ENCODE measurements at places on chromosomes 3 and 15.
A peak's percentile ranks its signal among the peaks of the same experiment; 100 is the strongest.

GRCh38 chr15:67068710-67069400 lies 3.5 kb downstream of the SMAD3 start:
- no peak for DNase-seq

DNA sequence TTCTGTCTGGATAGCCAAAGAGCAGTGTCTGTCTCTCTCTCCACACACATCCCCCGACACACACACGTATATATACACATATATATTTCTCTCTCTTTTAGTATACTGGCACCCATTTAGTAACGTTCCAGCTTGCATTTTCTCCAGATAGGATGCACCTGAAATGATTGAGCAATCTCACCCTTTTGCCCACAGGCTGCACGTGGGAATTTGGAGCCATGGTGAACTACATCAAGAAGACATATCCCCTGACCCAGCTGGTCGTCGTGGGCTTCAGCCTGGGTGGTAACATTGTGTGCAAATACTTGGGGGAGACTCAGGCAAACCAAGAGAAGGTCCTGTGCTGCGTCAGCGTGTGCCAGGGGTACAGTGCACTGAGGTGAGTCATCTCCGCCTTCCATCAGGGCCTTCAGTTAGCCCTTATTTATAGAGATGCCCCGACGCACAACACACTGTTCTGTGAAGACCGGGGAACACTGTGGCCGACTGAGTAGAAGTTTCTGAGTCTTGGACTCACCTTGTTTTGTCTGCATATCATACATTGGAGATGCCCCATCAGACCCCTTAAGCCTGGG lies 45.7 kb downstream of the RLBP1 start:
- no peak for DNase-seq

DNA sequence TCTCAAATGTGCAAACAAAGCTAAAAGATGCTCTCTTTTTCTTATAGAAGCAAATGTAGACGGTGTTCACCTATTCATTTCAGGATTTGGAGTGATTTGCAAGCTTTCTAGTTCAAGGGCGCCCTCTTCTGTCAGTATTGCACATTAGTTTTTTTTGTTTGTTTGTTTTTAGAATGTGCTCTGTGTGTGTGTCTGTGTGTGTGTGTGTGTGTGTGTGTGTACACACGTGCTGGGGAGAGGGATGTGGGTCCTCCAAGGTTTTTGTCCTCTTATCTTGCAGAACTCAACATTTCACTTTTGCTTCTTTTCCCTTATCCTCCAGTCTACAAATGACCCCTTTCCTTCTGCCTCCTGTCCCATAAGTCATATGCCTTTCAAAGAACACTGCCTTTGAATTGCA lies 23.5 kb downstream of the DNAH1 start:
- peak; percentile 50 for DNase-seq

DNA sequence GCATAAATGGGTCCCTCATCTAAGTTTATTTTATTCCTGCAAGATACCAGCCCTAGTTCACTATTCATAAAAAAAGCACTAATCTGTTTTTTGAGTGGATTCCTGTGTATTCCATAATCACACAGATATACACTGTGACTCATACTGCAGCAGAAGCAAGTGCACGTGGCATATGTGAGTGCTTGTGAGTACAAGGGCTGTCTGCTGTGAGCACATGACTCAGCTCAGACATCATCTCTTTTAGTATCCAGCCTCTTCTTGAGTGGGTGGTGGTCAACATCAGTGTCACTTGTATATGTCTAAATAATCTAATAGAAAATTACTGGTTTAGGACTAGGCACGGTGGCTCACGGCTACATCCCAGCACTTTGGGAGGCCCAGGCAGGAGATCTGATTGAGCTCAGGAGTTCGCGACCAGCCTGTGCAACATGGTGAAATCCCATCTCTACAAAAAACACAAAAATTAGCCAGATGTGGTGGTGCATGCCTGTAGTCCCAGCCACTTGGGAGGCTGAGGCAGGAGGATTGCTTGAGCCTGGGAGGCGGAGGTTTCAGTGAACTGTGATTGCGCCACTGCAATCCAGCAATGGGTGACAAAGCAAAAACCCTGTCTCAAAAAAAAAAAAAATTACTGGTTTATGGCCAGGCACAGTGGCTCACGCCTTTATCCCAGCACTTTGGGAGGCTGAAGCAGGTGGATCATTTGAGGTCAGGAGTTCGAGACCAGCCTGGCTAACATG lies 49.8 kb downstream of the NIPA2 start:
- DNase-seq = no peak

DNA sequence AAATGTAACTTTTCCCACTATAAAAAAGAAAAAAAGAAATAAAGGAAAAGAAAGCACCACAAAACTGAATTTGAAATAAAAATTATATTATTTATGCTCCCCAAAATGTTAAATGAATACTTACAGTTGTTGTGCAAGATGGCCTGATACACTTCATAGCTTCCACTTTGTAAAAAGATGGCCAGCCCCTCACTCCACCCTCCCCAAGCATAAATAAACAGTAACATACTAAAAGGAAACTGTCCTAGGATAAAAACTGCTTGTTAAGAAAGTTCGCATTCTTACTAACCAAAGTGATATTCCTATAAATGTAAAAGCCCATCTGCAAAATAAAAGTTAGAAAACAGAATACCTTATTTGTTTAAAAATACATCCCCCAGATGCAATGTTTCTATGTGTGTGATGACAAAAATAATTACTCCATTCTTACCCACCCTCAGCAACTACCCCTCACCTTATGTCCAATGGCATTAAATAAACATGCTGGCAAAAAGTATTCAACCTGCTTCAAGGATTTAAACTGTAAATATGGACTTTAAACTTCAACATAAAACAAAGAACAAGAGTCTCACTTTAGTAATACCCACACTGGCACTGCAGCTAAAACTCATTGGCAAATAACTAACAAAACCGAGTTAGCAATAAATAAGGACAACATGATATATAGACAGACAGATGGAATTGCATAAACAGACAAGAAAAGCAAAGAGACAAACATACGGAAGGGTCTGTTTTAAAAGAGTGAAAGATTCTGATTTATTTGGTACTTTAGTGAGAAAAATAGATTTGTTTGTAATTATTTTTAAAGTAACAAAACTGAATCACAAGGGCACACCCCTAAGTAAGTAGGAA lies 47.7 kb downstream of the ZBTB20 start:
- DNase-seq = no peak

DNA sequence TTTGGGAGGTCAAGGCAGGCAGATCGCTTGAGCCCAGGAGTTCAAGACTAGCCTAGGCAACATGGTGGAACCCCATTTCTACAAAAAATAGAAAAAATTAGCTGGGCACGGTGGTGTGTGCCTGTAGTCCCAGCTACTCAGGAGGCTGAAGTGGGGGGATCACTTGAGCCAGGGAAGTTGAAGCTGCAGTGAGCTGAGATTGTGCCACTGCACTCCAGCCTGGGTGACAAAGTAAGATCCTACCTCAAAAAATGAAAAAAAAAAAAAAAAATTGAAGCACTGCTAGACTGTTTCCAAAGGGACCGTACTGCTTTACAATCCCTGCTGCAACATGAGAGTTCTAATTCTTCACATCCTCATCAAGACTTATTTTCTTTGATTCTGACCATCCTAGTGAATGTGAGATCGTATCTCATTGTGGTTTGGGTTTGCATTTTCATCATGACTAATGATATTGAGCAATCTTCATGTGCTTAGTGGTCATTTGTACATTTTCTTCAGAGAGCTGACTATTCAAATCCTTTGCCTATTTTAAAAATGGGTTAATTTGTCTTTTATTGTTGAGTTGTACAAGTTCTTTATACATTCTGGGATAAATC lies 10.8 kb downstream of the CMTM8 start:
- DNase-seq = no peak

DNA sequence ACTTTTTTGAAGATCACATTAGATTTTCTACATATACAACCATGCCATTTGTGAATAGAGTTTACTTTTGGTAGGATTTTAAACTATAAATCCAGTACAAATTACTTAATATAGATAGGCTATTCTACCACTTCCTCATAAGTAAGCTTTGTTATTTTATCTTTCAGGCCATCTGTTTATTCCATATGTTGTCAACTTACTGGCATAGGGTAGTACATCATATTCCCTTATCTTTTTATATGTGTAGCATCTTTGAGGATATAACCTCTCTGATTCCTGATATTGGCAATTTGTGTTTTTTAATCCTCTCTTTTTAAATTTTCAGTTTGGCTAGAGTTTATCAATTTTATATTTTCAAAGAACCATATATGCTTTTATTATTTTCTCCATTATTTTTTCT lies 515.4 kb downstream of the DIPK2A start:
- DNase-seq = no peak

DNA sequence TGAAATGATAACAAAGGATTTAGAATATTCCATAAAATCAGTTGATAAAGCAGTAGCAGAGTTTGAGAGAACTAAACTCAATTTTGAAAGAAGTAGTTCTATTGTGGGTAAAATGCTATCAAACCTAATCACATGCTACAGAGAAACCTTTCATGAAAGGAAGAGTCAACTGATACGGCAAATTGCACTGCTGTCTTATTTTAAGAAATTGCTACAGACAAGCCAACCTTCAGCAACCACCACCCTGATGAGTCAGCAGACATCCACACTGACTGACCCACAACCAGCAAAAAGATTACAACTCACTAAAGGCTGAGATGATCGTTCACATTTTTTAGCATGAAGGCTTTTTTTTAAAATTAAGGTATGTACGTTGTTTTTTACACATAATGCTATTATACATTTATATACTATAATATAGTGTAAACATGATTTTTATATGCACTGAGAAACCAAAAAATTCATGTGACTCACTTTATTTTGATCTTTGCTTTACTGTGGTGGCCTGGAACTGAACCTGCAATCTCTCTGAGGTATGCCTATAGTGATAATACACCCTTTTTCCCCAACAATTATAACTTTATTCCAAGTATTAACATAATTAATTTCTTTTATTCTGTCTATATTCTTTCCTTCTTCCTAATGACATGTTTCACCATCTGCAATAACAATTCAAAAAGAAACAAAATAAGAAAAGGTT lies 109.9 kb downstream of the TBC1D5 start:
- no peak for DNase-seq

GRCh38 chr3:43958005-43958770 lies 267.4 kb downstream of the ABHD5 start:
- no peak for DNase-seq

DNA sequence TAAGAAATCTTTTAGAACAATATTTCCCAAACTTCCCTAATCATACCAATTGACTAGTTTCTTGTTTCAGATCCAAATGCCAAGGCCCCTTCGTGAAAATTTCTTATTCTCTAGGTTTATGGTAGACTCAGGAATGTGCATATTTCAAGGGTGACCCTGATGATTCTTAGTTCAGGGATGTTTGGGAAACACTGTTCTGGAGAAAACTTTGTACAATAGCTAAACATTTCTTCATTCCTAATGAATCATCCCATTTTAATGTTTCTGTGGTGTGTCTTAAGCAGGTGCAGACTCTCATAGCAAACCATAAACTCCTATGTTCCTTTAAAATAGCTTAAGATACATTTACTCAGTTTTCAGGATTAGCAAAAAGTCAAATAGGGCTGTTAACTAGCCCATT lies 314.5 kb downstream of the TIGIT start:
- DNase-seq = no peak

DNA sequence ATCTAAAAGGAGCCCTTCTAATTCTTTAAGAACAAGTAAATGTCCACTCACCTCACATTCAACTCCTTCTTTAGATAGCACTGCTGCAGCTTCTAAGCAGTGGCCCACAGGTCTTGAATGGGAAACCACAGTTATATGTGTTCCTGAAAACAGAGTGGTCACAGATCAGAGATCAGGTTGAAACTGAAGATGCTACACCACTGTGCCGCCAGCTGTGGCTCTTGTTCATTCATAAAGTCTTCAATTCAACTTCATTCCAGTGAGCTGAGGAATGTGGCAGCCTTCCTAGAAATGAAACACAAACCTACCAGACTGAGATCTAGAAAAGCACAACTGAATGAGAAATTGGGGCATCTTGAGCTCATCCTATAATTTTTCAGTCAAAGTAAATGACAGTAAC lies 4.0 kb downstream of the PDHB start:
- DNase-seq = no peak

GRCh38 chr3:31942446-31942845 lies 38.6 kb downstream of the OSBPL10 start:
- no peak for DNase-seq

DNA sequence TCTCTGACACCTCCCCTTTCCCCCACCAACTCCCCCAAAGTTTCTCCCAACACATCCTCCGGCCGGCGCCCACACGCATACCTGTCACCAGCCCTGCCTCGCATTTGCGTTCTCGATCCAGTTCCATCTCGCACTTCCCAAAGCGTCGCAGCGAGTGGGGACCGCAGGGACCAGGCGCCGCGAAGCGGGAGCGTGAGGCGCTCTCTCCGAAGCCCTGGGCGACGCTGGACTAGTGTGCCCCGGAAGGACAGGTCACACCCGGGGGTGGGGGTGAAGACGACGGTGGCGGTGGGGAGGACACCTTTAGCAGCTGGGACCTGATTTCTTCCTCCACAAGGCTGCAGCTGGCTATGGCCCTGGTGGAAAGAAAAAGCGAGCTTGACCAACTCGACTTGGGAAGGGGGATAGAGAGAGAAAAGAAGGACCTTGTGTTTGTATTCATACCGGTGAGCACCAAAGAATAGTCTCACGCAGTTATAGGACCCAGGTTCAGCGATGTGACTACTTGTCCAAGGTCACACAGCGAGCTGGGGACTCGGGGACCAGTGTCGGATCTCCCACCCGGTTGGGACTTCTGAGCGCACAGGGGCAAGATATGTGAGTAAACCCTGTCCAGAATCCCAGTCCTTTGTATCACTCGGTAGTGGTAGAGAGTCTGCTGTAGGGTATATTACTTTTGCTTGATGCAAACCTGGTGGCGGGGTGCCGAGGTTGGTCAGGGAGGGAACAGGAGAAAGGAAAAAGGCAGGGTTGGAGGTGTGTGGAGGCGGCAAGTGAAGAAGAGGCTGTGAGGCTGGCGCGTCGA lies 607 bp upstream of the GHSR start:
- DNase-seq = no peak

- DNase-seq = no peak
Measured at GRCh38 chr15:79294075-79294474, 11.6 kb downstream of the ANKRD34C start.

- no peak for DNase-seq
Measured at GRCh38 chr3:184525337-184526087, 36.1 kb upstream of the EPHB3 start.

GRCh38 chr3:134799393-134799792 lies 4.3 kb downstream of the EPHB1 start:
- no peak for DNase-seq

DNA sequence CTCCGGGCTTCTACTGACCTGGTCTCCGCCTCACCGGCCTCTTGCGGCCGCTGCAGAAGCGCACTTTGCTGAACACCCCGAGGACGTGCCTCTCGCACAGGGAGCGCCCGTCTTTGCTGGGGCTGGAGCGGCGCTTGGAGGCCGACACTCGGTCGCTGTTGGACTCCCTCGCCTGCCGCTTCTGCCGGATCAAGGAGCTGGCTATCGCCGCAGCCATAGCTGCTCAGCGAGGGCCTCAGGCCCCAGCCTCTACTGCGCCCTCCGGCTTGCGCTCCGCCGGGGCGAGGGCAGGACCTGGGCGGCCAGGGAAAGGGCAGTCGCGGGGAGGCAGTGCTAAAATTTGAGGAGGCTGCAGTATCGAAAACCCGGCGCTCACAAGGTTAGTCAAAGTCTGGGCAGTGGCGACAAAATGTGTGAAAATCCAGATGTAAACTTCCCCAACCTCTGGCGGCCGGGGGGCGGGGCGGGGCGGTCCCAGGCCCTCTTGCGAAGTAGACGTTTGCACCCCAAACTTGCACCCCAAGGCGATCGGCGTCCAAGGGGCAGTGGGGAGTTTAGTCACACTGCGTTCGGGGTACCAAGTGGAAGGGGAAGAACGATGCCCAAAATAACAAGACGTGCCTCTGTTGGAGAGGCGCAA lies 319.2 kb downstream of the FGF12 start:
- DNase-seq = peak; percentile 30

- DNase-seq = no peak
Measured at GRCh38 chr15:68195336-68196112, 9.6 kb downstream of the CALML4 start.
